ENCODE measurements at places on chromosomes 3 and 15.

DNA sequence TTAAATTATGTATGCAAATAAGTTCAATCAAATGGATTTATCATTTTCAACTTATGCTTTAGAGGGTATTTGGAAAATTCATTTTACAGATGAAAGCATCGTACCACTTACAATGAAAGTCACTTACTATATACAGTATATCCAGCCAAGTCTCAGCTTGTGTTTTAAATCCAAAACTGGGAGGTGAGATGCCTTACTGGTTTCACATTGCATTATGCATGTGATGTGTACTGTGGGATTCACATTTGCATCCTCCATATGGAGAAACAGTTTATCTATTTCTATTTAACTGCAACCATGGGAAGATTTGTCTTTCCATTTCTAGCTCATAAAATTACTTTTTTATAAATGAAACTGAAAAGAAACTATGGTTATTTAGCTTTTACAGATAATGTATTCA is 248.1 kb downstream of the CNTN3 start:
- DNase-seq: no peak

DNA sequence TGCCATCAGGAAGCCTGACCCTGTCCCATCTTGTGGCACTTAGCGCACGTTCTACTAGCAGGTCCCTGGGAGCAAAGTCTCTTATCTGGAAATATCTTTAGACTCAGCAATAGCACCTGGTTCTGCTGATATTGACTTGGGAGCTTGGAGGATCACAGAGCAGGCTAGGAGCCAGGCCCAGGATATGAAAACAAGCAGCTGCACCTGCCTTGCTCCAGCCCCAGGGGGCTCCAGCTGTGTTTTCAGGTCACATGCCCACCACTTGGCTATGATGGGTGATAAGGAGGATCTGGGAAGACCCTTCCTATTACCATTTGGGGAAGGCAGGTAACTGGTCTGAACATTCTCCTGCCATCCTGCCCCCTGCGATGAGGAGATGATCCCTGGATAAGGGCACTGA is 87.8 kb downstream of the C3orf70 start:
- DNase-seq: no peak

DNA sequence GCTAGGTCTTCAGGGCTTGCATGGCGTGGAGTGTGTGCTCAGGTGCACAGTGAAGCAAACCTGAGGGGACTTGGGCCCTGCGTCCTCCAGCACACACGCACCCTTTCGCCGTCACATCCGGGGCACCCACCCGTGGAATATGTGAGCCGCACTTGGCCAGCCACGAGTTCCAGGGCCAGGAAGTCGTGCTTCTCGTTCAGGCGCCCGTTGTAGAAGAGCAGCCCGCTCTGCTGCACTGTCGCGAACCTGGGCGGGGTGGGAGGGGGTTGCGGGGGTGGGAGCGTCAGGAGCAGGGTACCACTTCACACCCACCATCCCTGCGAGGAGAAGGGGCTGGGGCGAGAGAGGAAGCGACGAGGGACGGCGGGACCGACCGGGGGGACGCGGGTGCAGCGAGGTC is 7.1 kb downstream of the CELSR3 start:
- DNase-seq: no peak

DNA sequence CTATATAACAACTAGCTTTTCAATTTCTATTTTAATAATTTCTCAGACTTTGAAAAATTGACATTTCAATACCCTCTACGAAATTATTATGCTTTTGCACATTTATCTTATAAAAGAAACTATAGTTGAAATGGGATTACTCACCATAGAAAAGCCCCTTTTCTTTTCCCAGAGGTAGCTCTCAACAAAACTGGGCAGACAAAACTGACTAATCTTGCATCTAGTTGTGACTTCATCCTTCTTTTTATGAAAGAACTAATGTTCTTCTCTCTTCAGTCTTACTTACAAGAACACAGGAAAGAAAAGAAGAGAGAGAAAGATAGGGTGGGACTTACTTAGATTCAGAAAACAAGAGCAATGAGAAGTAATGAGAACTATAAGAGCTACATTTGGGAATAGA is 61.0 kb downstream of the GPR160 start:
- no peak for DNase-seq

DNA sequence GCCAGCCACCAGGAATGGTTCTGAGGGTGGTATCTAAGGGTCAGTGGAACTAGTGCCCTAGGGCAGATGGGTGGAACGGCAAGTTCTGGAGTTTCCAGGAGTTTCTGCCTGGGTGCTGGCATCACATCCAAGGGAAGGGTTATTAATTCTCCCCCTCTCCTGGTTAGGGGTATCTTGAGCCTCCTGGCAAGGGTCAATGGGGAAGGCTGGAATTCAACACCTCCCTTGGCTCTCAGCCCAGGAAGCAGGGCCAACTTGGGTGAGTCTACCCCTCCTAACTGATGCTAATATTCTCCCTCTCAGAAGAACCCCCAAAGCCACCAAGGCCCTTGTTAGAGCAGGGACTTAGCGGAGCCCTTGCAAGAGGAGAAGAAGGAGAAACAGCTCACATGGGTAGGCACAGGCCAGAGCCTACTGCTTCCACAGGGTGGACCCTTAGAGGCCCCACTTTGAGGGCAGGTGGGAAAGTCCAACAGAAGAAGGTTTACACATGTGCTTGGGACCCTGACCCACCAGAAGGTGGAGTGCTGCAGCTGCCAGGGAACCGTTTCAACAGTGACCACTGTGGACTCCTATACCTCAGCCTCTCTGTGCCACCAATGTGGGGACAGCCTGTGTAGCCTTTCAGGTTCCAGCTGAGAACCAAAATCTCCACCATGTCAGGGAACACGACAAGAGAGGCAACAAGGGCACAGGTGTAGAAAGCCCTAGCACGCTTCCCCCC is 3.3 kb downstream of the TMEM115 start:
- DNase-seq: no peak

- DNase-seq: no peak
Measured at GRCh38 chr15:70519616-70520015, 243.7 kb downstream of the UACA start.

GRCh38 chr15:67937153-67937761 is 97.4 kb upstream of the RNU6-1 start:
- no peak for DNase-seq

DNA sequence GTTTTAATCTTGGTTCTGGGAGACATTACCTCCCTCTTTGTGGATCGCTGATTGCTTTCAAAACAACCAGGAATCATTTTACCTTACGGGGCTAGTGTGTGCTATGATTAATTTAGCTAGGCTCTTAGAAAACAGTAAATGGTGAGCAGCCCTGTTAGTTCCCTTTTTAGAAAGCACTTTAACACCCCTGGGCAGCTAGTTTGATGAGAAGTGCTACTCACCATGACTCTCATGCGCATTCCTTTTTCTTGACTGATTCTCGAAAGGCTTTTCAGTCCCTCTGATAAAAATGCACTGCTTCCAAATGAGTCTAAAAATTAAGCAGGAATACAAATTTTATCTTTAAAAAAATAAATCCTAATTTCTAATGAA is 75.3 kb upstream of the LEKR1 start:
- DNase-seq: no peak

GRCh38 chr15:75517233-75517632 is 61.9 kb downstream of the PTPN9 start:
- DNase-seq: no peak
